ENCODE measurements at places on chromosomes 7 and 10.

GRCh38 chr10:75466001-75466400, 34.6 kb downstream of the LRMDA start:
- no peak for DNase-seq

GRCh38 chr7:130131964-130132875, 61.9 kb downstream of the KLHDC10 start:
- DNase-seq: no peak

DNA sequence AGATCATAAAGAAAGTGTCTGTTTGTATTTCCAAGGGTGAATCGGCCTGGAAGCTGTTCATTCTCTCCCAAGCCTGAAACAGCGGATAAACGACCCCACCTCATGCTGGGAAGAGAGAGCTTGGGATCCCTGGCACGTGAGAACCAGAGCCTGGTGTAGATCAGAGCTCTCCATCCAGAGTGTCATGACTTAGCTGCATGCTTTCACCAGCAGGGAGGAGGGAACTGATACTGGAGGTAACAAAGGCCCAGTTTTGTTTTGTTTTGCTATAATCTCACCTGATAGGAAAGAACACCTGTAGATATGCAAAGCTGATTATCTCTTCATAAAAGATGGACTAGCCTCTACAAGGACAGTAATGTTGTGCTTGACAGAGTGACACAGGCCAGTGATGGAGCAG, 236.6 kb downstream of the POM121L12 start:
- DNase-seq: no peak

- no peak for DNase-seq
Measured at GRCh38 chr7:128103498-128104107, 72.4 kb upstream of the LRRC4 start.

DNA sequence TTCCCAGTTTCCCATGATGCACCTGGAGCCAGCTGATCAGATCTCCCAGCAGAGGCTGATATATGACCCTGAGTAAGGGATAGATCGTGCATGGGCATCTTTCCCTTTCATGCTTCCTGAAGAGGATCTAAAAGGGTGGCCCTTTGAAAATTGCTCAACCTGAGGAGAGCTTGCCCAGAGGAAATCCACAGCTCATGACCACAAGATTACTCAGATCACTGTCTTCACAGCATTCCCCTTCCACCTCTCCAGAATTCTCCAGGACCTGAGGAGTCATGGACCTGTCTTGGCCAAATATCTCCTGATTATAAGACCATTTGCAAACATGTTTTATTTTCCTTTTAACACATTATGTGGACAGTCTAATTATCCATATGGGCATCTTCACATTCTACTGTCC, 328.1 kb downstream of the LHFPL3 start:
- no peak for DNase-seq

- DNase-seq: no peak
Measured at GRCh38 chr7:54915870-54916598, 102.8 kb upstream of the EGFR start.

GRCh38 chr7:70092314-70093204, 494.3 kb downstream of the AUTS2 start:
- DNase-seq: no peak

GRCh38 chr10:13234172-13234571, at the start of gene UCMA:
Gene UCMA, minus strand, starts transcription at chr10:13234374. Its CDS starts 116 bp downstream, at chr10:13234258.
- no peak for DNase-seq

DNA sequence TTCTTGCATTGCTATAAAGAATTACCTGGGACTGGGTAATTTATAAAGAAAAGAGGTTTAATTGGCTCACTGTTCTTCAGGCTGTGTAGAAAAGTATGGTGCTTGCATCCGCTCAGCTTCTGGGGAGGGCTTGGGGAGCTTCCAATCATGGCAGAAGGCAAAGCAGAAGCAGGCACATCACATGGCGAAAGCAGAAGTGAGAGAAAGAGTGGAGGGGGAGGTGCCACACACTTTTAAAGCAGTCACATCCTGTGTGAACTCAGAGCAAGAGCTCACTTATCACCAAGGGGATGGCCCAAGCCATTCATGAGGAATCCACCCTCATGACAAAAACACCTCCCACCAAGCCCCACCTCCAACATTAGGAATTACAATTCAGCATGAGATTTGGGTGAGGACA, 303.5 kb downstream of the OTUD1 start:
- DNase-seq: no peak

- no peak for DNase-seq
Measured at GRCh38 chr10:17113889-17114540, 15.6 kb downstream of the CUBN start.

DNA sequence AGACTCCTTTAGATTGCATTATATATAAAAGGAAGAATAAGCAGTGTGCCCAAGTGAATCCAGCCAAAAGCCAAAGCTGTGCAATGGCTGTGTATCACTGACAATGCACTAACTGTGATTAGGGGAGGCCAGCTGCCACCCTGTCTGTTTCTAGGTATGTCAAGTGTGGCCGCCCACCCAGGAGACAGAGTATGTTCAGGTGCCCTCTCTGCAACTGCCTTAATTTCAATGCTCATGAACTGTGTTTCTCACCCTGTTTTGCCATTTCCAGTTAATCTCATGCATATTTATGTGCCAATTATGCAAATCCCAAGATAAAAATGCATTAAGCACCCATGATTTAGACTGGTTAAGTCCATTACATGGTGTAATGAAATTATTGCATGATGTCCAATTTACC, 159.4 kb downstream of the FRMD4A start:
- no peak for DNase-seq

DNA sequence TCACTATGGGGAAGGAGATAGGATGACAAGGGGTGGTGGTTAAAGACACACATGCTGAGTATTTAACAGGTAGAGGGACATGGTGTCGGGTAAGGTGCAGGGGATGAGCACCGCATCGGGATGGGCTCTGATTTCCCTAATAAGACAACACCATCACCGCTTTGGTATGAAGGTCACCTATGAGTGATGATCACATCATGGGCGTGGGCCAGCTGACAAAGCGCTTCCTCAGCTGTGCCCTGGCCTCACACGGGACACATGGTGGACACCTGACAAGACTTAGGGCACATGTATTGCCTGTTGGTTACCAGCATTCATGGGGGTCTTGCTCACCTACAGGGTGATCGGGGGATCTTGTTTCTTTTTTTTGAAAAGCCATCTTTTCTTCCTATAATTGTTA, 12.8 kb downstream of the C7orf57 start:
- DNase-seq: no peak

GRCh38 chr7:123494193-123494796, 40.1 kb downstream of the IQUB start:
- DNase-seq: no peak

- no peak for DNase-seq
Measured at GRCh38 chr10:74047871-74048270, 50.0 kb downstream of the VCL start.

DNA sequence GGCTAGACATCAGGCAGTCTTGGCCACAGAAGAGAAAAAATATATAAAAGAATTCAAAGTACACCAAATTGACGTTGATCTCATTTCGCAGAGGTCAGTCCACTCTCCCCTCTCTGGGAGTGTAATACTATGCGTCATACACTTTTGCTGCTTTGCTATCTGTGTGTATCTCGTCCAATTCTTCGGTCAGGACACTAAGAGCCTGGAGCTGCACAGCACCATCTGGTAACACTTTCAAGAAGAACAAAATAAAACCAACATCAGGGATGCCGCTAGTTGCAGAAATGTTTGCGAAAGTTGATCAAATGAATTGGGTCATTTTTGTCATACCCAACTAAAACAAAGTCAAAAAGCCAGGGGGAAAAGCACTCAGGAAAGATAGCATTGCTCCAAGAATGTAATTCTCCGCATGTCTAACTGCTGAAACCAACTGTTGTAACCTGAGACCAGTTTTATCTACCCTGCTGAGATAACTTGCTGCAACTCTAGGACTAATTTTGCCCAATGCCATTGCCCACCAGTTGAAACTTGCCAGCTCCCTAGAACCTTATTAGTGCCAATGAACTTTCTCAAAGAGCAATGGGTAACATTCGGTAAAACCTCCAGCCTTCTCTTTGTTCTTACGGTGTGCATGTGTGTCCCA, 23.0 kb downstream of the TMEM176A start:
- no peak for DNase-seq

DNA sequence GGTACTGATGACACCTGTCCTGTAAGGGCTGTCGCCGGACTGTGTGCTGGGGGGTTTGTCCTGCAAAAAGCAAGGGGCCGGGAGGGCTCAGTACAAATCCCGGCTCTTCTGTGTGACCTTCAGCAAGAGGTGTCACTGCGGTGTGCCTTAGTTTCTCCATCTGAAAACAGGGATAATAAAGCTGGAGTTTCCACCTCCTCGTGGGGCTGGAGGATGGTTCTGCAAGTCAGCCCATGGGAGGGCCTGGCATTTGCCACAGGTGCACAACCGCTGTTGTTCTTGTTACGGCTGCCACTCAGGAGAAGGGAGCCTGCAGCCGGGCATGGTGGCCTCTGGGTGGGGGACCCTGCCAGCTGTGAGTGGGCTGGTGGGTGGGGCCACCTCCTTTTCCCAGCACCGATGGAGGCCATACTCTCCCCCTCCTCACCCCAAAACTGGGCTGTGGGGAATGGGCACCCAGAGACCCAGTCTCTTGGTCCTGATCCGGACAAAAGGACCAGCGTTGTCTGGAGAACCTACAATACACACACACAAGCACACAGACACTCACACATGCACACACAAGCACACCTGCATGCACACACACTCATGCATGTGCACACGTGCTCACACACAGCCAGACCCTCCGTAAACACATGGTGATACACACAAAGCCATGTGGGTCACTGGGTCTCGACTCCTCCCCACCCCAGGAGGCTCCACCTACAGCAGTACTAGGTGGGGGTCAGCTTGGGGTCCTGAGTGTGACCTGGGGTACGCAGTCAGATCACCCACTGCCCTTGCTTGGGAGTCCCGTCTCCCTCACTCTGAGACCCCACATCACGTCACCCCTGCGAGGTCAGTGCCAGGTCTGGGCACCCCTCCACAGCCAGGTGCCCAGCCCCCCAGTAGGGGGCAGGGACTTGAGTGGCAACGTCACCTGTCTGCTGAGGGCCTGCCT, 34.1 kb downstream of the ELFN1 start:
- DNase-seq: no peak

- no peak for DNase-seq
Measured at GRCh38 chr7:134465491-134465890, 6.6 kb upstream of the AKR1B1 start.

GRCh38 chr10:116819999-116820677, 29.2 kb upstream of the ENO4 start:
- no peak for DNase-seq

DNA sequence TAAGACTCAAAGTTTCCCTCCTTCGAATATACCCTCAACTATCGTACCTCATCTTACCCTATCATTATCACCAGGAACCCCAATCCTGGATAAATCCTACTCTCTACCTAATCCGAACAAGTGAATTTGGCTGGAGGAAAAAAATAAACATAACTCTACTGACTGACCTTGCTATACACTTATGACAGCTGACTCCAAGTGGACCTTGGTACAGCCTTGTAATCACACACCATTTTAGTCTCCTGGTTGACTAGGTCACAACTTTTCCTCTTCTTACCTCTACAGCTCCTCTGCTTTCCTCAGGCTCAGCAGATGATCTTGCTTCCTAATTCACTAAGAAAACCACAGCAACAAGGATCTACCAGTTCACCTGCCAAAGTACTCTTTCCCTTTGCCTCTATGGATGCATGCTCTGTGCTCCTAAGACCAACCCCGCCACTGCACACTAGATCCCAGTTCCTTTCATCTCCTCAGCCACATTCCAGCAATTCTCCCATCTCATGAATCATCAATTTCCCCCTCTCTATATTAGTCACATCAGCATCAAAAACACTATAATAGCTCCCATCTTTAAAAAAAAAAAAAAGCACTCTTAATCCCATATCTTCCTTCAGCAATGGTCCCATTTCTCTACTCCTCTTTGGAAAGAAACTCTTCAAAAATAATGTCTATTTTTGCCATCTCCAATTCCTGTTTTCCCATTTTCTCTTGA, 35.5 kb downstream of the COA1 start:
- no peak for DNase-seq

- no peak for DNase-seq
Measured at GRCh38 chr10:124961248-124961570, 19.3 kb downstream of the ZRANB1 start.

DNA sequence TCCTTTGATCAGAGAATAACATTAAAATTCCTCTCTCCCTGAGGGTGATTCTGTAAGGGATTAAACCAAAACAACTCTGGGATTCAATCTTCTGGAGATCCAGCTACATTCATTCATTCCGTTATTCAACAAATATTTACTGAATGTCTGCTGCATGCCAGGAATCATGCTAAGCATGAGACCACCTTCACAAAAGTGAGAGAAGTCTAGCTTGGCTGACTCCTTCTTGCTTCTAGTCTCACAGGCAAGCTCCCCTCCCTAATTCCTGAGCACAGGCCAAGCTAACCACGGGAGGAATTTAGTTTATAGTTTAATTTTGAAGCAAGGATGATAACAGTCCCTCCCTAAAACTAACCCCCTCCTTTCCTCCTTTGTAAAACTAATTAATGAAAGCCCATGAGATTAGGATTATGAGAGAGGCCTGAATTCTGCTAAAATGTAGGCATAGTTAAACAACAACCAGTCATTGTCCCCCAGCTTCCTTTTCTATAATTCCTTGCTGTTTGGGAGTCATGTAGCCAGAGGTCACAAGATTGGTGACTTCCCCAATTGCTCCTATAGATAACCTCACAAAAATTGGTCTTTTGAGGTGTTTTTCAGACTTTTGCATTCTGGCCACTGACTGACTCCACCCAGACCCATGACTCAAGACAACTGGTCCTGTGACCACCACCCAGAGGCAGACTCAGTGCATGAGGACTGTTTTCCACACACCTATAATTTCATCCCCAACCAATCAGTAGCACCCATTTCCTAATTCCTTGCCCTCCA, 113.5 kb downstream of the ITGB8 start:
- DNase-seq: no peak

- no peak for DNase-seq
Measured at GRCh38 chr7:57176928-57177635, 44.8 kb upstream of the ZNF479 start.

- no peak for DNase-seq
Measured at GRCh38 chr7:13050703-13051102, 363.3 kb downstream of the ARL4A start.

GRCh38 chr10:29243750-29244149, 45.1 kb upstream of the LYZL1 start:
- DNase-seq: no peak

DNA sequence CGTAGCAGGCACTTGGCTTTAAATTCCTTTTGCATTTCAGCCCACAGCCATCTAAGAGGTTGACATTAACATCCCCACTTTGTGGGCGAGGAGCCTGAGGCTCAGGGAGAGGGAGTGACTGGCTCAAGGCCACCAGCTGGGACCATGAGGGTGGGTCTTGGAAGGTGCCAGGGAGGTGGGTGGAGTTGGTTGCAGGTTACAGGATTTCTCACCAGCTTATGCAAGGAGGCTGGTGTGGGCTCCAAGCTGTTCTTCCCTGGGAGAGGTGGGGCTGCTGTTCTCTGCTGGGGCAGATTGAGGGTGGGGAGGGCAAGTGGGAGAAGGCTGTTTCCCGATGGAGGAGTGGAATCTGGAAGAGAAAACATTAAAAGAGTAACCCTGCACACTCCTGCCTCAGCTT, 14.1 kb upstream of the C10orf95 start:
- no peak for DNase-seq

GRCh38 chr10:128711806-128712205, 585.6 kb upstream of the MKI67 start:
- no peak for DNase-seq
